ENCODE measurements at places on chromosomes 1 and 21. TPM values are rescaled to one million over a fixed set of nuclear protein-coding genes. Genes with fewer than 3 reads are reported as not detected.
A peak's percentile ranks its signal among the peaks of the same experiment; 100 is the strongest.

DNA sequence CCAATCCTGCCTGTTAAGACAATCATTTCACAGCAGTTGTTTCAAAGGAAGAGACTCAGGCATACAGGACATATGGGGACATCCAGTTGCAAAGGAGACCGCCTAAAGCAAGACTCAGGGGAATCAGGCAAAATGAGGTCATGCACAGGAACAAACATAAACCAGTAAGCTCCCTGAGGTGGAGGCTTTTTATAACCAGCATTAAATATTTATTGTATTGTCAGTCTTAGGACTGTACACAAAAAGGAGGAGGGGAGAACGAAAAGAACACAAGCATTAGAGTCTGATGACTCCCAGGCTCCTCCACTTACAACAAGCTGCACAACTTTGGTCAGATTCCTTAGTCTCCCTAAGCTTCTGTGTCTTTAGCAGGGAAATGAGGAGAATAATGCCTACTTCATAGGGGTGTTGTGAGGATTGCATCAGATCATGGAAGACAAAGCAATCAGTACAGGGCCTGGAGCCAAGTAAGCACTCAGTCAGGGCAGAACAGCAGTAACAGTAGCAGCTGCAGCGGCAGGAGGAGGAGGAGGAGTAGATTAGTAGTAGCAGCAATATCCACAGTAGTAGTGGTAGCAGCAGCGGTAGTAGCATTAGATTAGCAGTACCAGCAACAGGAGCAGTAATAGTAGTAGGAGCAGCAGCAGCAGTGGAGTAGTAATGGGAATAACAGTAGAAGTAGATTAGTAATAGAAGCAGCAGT is 54.2 kb upstream of the SPATA6 start:
- H3K36me3 ChIP-seq = no peaks in the 10 kb centered on the region
- H3K4me1 ChIP-seq = peaks cover 20% of the 10 kb centered on the region
- DNase-seq = no peak
- H3K27ac ChIP-seq = peak overlapping the region; percentile 43
- H3K27me3 ChIP-seq = no peaks in the 10 kb centered on the region

FCGR2B gene
- total RNA-seq = not detected

- no peak overlapping the region for H3K27ac ChIP-seq
- H3K36me3 ChIP-seq = no peaks in the 10 kb centered on the region
- no peak overlapping the region for H3K4me3 ChIP-seq
These were observed 94.6 kb upstream of the TMPRSS2 start for GRCh38 chr21:41602531-41602930.

DNA sequence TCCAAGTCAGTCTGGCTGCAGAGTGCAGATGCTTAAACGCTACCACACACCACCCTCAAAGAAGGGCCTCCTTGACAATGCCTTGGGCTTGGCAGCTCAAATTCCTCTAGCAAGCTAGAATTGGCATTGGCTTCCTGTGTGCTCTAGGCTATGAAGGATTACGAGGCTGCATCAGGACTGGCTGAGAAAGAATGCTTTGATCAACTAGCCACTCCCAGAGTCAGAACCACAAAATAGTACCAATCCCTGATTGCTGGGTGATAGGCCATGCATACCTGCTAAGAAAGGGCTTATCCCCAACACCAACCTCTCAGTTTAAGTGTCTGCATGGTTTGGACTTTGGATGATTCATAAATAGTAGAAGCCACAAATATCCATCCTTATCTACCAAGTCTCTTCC is 504.9 kb downstream of the OMA1 start:
- no peak for DNase-seq
- H3K4me1 ChIP-seq = peaks cover 4% of the 10 kb centered on the region
- no peak overlapping the region for H3K4me3 ChIP-seq
- H3K27ac ChIP-seq = no peak overlapping the region
- H3K27me3 ChIP-seq = no peaks in the 10 kb centered on the region
- no peaks in the 10 kb centered on the region for H3K36me3 ChIP-seq

DNA sequence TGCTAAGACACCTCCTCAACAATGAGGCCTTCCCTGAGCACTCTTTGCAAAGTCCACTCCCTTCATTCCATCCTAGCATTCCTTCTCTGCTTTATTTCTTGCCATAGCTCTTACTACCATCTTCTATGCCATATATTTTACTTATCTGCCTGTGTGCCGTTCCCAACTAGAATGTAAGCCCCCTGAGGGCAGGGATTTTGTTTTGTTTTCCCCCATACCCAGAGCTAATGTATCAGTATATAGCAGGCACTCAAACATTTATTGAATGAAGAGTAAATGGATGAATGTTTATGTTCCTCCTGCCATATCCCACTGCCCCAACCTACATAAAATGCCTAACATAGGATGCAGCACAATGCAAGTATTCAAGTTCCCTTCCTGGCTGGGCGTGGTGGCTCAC is 14.9 kb upstream of the PPP1R15B start:
- no peaks in the 10 kb centered on the region for H3K4me1 ChIP-seq
- H3K4me3 ChIP-seq = no peak overlapping the region
- peaks cover 14% of the 10 kb centered on the region for H3K36me3 ChIP-seq

DNA sequence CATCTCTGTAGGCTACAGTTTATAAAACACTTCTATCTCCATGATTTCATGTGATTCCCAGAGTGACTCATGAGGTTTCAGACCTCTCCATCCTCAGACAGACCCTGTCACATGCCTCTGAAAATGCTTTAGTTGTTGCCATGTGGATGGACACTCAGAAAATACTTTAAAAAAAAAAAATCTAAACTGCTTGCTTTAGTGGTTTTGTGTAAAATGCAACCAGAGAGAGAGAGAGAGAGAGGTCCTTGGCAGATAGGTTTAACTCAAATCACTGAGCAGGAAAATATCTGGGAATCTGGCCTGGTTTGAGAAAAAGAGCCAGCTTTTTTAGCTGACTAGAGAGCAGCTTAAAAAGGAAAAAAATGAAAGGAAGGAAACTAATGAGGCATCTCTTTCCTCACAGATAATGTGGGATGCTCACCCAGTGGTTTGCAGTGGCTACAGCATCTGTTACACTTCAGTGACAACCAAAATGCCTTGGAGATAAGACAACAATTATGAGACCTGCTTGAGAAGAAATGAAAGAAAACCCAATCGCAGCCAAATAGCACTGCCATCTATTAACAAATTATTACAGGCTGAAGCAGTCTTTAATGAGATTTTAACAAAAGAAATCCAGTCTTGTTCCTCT is 54.6 kb upstream of the SYT14 start:
- no peaks in the 10 kb centered on the region for H3K4me1 ChIP-seq
- no peak overlapping the region for H3K4me3 ChIP-seq
- H3K36me3 ChIP-seq = no peaks in the 10 kb centered on the region
- no peak overlapping the region for H3K27ac ChIP-seq
- DNase-seq = no peak

- H3K4me1 ChIP-seq = no peaks in the 10 kb centered on the region
- H3K27me3 ChIP-seq = no peaks in the 10 kb centered on the region
- H3K36me3 ChIP-seq = no peaks in the 10 kb centered on the region
- H3K4me3 ChIP-seq = no peak overlapping the region
These were observed 62.8 kb upstream of the ZBTB40 start for GRCh38 chr1:22388671-22389450.
